ENCODE measurements at places on chromosomes 5 and 9. TPM values are rescaled to one million over a fixed set of nuclear protein-coding genes. Genes with fewer than 3 reads are reported as not detected.
A peak's percentile ranks its signal among the peaks of the same experiment; 100 is the strongest.

The PPIC gene
- polyA plus RNA-seq, result 22.8 TPM

The TAF11L10 gene
- not detected for polyA plus RNA-seq

The KIF4B gene
- 0.08 TPM for polyA plus RNA-seq

The FOXD4L5 gene
- 1.3 TPM for polyA plus RNA-seq

The KLF9 gene
- 1.4 TPM for polyA plus RNA-seq

The GABRG2 gene
- polyA plus RNA-seq, result 0.12 TPM

The IFNB1 gene
- polyA plus RNA-seq, result not detected

The BTNL8 gene
- polyA plus RNA-seq, result 0.09 TPM

The IRGM gene
- not detected for polyA plus RNA-seq

The MOB3B gene
- 1.7 TPM for polyA plus RNA-seq

- H3K36me3 ChIP-seq, result no peaks in the 10 kb centered on the region
- no peaks in the 10 kb centered on the region for H3K27me3 ChIP-seq
- H3K4me1 ChIP-seq, result no peaks in the 10 kb centered on the region
- no peak overlapping the region for H3K27ac ChIP-seq
These were observed 21.4 kb downstream of the TGFBR1 start for GRCh38 chr9:99126312-99126711.

DNA sequence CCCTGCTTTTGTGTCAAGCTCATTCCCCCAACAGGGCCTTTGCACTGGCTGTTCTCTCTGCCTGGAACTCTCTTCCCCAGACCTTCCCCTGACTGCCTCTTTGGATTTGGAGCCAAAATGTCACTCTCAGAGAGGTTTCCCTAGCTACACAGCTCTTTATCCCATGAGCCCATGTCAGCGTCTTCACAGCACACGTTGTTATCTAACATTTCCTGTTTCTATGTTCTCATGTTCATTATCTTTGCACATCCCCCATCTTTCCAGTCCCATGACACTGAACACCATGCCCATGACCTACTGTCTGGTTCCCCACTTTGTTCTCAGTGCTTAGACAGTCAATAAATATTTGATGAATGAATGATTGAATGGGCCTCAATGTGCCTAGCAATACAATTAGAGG lies 26.3 kb upstream of the ARSI start:
- H3K4me1 ChIP-seq, result no peaks in the 10 kb centered on the region
- DNase-seq, result no peak
- H3K27ac ChIP-seq, result no peak overlapping the region
- H3K36me3 ChIP-seq, result no peaks in the 10 kb centered on the region
- no peaks in the 10 kb centered on the region for H3K27me3 ChIP-seq
- no peak overlapping the region for H3K4me3 ChIP-seq

DNA sequence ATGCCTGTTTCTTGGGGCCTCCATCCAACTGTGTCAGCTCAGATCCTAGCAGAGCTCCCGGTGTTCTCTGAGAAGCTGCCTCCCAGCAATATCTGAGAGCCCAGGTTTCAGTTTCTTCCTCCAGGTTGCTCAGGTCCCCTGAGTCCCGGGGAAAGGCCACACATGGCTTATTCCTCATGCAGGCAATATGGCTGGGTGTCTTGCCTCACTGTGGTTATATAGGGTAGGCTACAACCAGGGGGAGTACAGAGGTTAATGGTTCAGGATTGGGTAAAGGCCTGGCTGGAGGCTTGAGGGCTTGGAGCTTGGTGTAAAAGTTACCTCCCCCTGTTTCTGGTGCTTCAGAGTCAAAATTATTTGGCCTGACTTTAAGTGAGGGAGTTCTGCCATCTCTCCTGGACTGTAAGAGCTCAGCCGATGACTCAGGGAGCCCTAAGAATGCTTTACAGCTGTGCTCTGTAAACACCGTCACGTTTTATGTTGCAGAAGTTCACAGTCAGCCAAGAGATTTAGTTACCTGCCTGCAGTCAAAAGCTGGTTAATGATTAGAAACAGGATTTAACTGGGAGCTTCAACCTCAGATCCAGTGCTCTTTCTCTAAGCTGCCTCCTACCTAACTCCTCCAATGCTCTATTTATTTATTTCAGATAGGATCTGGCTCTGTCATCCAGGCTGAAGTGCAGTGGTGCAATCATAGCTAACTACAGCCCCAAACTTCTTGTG lies 24.3 kb upstream of the UBAP2 start:
- no peaks in the 10 kb centered on the region for H3K27me3 ChIP-seq
- H3K4me3 ChIP-seq, result no peak overlapping the region
- peak overlapping the region; percentile 65 for H3K27ac ChIP-seq
- no peaks in the 10 kb centered on the region for H3K36me3 ChIP-seq
- DNase-seq, result peak; percentile 57
- H3K4me1 ChIP-seq, result peaks cover 14% of the 10 kb centered on the region

GRCh38 chr9:136567651-136568287 lies 21.9 kb upstream of the NOTCH1 start:
- peak; percentile 81 for DNase-seq
- H3K4me3 ChIP-seq, result no peak overlapping the region
- H3K36me3 ChIP-seq, result no peaks in the 10 kb centered on the region
- no peak overlapping the region for H3K27ac ChIP-seq
- H3K4me1 ChIP-seq, result peaks cover 92% of the 10 kb centered on the region

DNA sequence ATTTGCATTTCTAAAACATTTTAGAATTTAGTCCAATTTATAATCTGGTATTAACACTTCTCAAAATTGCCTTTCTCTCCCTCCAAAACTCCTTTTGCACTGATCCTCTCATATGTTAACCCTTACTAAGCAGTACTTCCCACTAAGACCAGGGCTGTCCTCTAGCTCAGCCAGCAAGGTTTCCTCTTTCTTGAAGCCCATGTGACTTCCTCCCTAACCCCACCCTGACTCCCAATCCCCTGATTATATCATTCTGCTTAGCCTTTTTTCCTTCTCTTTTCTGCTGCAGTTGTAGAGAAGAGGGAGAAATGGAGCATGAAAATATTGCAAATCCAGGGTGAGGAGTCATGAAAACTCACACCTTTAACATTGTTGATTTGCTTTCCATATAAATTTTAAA lies 241.7 kb downstream of the MCTP1 start:
- peaks cover 2% of the 10 kb centered on the region for H3K4me1 ChIP-seq
- no peaks in the 10 kb centered on the region for H3K27me3 ChIP-seq
- DNase-seq, result peak; percentile 48
- no peak overlapping the region for H3K4me3 ChIP-seq
- H3K36me3 ChIP-seq, result no peaks in the 10 kb centered on the region

- no peak for DNase-seq
- no peaks in the 10 kb centered on the region for H3K36me3 ChIP-seq
- H3K27ac ChIP-seq, result no peak overlapping the region
- no peaks in the 10 kb centered on the region for H3K4me1 ChIP-seq
- H3K4me3 ChIP-seq, result no peak overlapping the region
- no peaks in the 10 kb centered on the region for H3K27me3 ChIP-seq
These were observed 131.0 kb upstream of the DAB2 start for GRCh38 chr5:39555788-39556187.

GRCh38 chr9:129838707-129839259 lies 3.5 kb downstream of the USP20 start:
- H3K27me3 ChIP-seq, result no peaks in the 10 kb centered on the region
- peaks cover 12% of the 10 kb centered on the region for H3K4me1 ChIP-seq
- H3K36me3 ChIP-seq, result peaks cover 9% of the 10 kb centered on the region
- H3K27ac ChIP-seq, result no peak overlapping the region
- DNase-seq, result no peak

DNA sequence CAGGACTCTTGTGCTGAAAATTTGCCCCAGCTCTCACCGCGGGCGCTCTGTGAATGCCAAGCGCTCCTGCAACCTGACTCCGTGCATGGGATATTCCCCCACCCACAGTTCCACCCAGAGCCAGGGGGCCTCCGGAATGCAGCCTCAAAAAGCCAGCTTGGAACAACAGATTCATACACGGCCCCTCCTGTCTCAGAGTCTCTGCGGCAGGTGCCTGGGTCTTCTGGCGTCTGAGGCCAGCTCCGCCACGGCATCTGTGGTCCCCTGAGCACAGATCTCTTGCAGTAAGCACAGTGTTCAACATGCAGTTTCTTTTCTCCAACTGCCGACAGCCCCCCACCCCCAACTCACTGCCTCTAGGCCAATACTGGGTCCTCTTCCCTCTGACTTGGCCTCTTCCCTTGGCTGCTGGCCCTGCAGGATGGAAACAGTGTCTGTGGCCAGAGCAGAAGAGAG lies 355.7 kb upstream of the IRX2 start:
- no peak overlapping the region for H3K27ac ChIP-seq
- no peaks in the 10 kb centered on the region for H3K36me3 ChIP-seq
- H3K4me3 ChIP-seq, result no peak overlapping the region

DNA sequence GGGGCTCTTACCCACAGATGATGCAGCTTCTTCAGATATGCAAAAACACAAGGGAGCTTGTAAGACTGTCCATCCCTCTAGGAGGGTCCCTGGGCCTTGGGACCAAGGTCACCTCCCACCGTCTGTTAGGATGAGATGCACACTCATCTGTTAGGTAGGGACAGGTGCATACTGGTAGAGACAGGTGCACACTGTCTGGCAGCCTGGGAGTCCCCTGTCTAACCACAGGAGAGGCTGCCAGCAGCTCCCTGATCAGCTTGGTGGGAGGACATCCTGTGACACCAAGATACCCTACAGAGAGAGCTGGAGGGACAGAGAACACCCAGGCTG lies 13.2 kb downstream of the TSPAN17 start:
- H3K27me3 ChIP-seq, result peaks cover 22% of the 10 kb centered on the region
- no peak overlapping the region for H3K4me3 ChIP-seq
- no peak overlapping the region for H3K27ac ChIP-seq
- peaks cover 11% of the 10 kb centered on the region for H3K36me3 ChIP-seq

GRCh38 chr9:117835798-117836197 lies 131.6 kb downstream of the TLR4 start:
- H3K4me1 ChIP-seq, result no peaks in the 10 kb centered on the region
- DNase-seq, result no peak
- H3K27me3 ChIP-seq, result no peaks in the 10 kb centered on the region

DNA sequence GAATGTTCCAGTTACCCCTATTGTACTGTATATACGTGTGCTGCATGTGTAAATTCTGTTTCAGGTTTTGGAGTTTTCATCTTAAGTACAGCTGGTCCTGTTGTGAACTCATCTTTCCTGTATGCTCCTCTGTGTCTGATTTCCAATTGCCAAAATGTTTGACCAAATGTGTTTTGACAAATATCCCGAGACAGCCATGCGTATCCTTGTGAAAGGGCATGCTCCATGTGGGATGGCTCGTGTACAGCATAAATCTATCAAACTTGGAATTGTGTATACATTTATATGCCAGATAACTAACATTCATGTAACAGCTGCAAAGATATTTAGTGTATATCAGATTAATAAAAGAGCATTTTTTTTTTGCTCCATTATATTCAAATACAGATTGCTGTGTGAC lies 69.5 kb upstream of the IQGAP2 start:
- DNase-seq, result peak; percentile 70
- no peaks in the 10 kb centered on the region for H3K27me3 ChIP-seq
- H3K36me3 ChIP-seq, result no peaks in the 10 kb centered on the region
- H3K4me1 ChIP-seq, result peaks cover 11% of the 10 kb centered on the region
- H3K27ac ChIP-seq, result no peak overlapping the region

GRCh38 chr5:179287071-179287470 lies 58.2 kb downstream of the ADAMTS2 start:
- DNase-seq, result no peak
- peaks cover 32% of the 10 kb centered on the region for H3K4me1 ChIP-seq
- H3K36me3 ChIP-seq, result no peaks in the 10 kb centered on the region
- H3K27ac ChIP-seq, result no peak overlapping the region

GRCh38 chr5:180090098-180090768 lies 18.7 kb upstream of the RNF130 start:
- peaks cover under 1% of the 10 kb centered on the region for H3K27me3 ChIP-seq
- peaks cover 10% of the 10 kb centered on the region for H3K4me1 ChIP-seq
- DNase-seq, result peak; percentile 91

- no peak for DNase-seq
- H3K27ac ChIP-seq, result no peak overlapping the region
- H3K36me3 ChIP-seq, result no peaks in the 10 kb centered on the region
- H3K27me3 ChIP-seq, result no peaks in the 10 kb centered on the region
These were observed 16.1 kb upstream of the PRLR start for GRCh38 chr5:35246411-35246810.

DNA sequence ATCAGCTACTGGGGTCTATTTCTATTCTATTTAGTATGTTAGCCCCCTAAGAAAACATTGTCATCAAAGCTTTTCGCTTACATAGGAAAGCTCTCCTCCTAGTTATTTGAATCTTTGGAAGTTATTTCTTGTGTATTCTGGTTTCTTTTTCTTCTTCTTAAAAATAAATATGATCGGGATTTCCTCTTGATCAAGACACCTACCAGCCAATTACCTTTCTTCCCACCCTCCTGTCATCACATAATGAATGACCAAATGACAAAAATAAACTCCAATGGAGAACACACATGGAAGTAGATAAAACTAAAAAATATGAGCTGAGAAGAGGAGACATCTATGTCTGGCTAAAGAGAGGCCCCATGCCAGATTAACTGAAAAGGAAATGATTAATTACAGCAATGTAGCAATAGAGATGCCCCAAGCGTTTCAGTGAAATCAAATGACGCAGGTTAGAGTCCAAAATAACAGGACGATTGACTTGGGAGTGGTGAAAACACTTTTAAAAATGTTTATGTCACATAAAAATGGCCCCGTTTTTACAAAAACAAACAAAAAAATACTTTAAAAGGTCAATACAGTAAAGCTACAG lies 59.5 kb upstream of the PCSK1 start:
- no peaks in the 10 kb centered on the region for H3K27me3 ChIP-seq
- no peak overlapping the region for H3K4me3 ChIP-seq
- H3K27ac ChIP-seq, result no peak overlapping the region
- H3K4me1 ChIP-seq, result no peaks in the 10 kb centered on the region
- H3K36me3 ChIP-seq, result no peaks in the 10 kb centered on the region

GRCh38 chr9:106405871-106406435 lies 457.0 kb upstream of the ZNF462 start:
- no peaks in the 10 kb centered on the region for H3K4me1 ChIP-seq
- no peak overlapping the region for H3K4me3 ChIP-seq
- peak; percentile 7 for DNase-seq
- no peaks in the 10 kb centered on the region for H3K27me3 ChIP-seq
- no peak overlapping the region for H3K27ac ChIP-seq
- H3K36me3 ChIP-seq, result no peaks in the 10 kb centered on the region

- H3K4me1 ChIP-seq, result peaks cover 21% of the 10 kb centered on the region
- H3K27me3 ChIP-seq, result peaks cover 11% of the 10 kb centered on the region
- no peaks in the 10 kb centered on the region for H3K36me3 ChIP-seq
- DNase-seq, result peak; percentile 47
- peak overlapping the region; percentile 76 for H3K27ac ChIP-seq
- H3K4me3 ChIP-seq, result peak overlapping the region; percentile 61
These were observed 666 bp downstream of the PPARGC1B start for GRCh38 chr5:149730620-149731331.

DNA sequence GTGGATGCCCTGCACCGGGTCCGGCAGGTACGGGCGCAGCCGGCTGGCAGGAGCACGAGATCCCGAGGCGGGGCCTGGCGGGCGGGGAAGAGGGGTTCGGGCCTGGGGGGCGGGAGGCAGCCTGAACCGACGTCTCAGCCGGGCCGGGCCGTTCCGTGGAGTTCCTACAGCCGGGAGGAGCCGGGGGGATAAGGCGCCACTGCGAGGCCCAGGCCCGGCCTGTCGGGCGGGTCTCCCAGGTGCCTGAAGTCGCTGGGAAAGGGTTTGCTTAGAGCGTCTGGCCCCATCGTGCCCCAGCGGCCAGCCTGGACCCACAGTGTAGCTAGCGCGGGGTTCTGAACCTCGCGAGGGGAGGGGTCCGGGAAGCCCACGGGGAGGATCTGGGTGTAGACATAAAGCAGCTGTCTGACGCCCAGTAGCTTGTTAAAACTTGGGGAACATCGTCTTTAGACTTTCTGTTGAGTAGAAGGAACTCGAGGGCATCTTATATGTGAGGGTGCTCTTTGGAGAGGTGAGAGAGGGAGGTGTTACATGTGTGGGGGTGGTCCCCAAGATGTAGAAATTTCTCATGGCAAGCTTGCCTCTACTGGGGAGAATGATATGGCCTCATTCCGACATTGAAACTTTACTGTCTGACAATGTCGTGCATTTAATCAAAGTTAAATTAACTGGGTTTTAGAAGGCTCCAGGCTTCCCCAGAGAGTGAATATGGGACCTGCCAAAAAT lies 524 bp downstream of the FUBP3 start:
- H3K4me3 ChIP-seq, result peak overlapping the region; percentile 98
- no peak for DNase-seq
- H3K36me3 ChIP-seq, result peaks cover 5% of the 10 kb centered on the region

Data from muscle of leg (tissue), 16 donors.